ENCODE measurements at places on chromosomes 5 and 9.
A peak's percentile ranks its signal among the peaks of the same experiment; 100 is the strongest.

DNA sequence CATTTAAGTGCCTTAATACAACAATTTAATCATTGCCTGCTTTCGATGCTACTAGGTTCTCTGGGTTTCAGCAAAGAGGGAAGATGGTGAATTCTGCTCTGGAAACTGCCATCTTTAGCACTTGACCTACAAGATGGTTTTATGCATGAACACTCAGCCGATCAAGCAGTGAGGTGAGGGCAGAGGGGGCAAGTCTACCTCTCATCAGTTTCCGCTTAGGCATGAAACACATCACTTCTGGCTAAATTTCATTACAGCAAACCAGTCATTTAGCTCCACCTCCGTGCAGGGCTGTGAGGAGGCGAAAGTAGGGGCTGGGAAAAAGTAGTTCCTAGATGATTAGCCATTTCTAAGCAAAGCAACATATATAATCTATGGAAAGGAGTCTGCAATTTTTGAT is 1018.0 kb downstream of the CDH18 start:
- no peak for DNase-seq

DNA sequence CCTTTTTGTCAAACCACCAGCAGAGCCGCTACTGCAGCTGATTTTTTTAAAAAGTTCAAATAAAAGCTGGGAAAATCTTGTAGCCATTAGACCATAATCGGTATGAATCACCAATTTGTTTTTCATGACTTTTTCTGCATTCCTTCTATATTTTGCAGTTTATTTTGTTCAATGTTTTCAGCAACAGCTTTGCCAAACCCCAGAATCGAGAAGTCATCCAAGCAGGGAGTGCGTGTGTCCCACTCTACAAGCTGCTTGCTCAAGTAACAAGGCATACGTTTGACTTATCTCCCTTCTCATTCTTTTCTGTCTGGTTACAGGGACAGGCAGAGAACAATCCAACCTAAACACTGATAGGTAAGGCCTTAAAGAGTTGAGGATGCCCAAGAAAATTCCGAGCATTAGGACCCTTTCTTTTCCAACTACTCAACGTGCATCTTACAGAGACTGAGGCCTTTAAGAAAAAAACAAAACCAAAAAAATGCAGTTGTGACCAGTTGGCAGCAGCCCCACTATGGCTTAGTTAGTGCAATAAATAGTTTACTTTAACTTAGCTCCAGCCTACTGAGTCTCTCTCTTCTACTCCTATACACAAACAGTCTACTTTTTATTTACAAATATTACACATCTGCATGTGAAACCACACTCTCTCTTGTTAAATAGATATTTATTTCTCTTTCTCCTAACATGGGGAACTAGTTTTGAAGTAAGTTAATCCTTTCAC is 134.7 kb upstream of the SLIT3 start:
- no peak for DNase-seq

DNA sequence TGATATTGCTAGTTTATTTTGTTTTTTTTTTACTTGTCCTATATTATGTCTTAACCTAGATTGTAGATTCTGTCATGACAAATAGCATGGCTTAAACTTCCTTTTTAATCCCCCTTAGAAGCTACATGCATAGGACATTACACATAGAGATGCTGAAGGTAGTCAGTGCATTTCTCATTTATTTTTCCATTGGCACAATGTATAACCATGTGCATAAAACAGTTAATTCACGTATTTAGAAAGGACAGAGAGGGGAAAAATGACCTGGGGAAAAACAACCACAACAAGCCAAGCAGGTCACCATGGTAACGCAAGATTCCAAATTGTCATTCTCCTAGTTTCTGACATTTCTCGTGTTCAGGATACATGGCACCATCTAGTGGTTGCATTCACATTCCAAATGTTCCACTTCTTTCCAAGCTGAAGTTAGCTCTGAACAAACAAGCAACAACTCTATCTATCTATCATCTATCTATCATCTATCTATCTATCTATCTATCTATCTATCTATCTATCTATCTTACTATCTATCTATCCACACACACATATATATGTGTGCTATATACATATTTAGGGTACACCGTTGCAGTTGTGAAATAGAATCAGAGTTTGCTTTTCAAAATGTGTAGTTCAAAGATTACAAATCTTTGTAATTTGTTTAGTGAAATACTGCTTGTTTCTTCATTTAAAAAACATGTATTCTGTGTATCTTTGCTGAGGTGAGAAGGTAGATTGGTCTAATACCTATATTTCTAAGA is 487.2 kb upstream of the ST8SIA4 start:
- peak; percentile 2 for DNase-seq

DNA sequence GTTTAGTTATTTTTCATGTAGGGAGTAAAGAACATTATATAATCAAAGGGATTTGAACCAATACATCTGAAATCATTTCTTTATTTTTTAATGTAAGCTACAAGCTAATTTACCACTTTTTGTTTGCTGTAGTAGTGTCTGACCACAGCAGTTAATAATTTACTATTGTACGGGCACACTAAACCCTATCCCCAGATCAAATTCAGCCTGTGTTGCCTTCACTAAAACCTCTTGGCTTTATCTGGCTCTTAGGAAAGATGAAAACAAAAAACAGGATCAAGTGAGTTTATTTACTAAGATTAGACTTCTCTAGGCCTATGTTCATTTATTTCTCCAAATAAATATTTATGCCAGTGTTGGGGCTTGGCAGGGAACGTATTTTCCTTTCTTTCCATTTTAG is 384.1 kb downstream of the EBF1 start:
- DNase-seq = no peak

DNA sequence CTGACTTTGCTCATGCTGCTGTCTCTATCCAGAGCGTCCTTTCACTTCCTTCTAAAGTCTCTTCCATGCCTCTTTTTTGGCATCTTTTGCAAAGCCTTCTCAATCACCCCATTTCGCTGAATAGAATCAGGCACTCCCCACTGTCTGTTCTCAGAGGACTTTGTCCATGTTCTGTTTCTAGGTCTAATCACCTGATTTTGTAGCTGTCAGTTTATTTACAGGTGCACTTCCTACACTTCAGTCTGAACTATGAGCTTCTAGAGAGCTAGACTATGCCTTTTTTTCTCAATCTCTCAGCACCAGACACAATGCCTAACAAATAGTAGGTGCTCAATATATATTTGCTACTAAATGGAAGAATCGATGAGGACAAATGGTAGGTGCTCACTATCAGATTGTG is 29.9 kb downstream of the TLR4 start:
- DNase-seq = no peak

- no peak for DNase-seq
Measured at GRCh38 chr9:124498040-124498439, 9.2 kb downstream of the NR5A1 start.

DNA sequence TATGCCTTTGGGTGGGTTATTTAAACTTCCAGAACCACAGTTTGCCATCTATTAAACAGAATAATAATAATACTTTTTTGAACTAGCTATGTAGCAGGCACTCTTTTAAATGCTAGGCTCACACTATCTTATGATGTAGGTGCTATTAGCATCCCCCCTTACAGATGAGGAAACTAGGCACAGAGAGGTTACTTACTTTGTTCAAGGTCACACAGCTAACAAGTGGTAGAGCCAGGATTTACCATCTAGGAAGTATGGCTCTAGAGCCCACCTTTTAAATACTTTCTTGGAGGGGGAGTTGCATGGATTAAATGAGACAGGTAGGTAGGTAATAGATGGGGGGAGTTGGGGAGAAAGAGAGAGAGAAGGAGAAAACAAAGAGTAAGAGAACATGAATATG is 95.3 kb upstream of the NR3C1 start:
- DNase-seq = no peak

DNA sequence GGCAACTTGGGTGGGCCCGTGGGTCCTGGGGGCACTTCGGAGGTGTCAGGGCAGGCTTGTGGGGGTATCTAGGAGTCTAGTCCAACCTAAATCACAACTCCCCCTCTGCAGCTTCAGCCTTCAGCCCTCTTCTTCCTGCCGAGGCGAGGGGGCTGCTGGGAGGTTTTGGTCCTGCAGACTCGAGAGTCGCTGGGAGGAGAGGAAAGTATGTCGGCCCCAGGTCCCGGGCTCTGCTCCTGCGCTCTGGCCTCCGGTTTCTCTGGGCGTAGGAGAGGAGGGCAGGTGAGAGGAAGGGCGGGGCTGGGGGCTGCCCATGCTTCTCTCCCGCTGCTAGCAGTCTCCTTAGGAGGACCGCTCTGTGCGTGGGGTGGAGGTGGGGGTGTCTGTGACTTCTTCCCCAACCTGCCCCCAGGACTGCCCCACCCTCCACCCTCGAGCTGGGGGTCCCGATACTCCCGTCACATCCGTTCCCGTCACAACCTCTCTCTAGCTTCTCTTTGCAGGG is 139.8 kb upstream of the COL5A1 start:
- no peak for DNase-seq

GRCh38 chr9:8683496-8683895 is 883.9 kb upstream of the DMAC1 start:
- no peak for DNase-seq

DNA sequence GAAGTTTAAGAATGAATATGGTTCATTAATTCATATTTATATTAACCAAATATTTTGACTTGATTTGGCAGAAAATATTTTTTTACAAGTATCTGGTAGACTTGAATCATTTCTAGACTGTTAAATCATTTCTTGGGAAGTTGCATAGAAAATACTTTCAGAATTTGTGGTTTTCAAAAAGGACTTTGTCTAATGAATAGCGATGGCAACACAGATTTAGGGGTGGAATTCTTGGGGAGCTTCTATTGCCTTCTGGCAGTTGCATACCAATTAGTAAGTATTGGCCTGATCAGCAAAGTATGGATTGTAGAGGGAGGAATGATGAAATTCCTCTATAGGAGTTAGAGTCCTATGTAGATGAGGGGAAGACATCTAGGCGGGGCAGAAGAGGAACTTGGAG is 68.6 kb upstream of the CKMT2 start:
- no peak for DNase-seq

DNA sequence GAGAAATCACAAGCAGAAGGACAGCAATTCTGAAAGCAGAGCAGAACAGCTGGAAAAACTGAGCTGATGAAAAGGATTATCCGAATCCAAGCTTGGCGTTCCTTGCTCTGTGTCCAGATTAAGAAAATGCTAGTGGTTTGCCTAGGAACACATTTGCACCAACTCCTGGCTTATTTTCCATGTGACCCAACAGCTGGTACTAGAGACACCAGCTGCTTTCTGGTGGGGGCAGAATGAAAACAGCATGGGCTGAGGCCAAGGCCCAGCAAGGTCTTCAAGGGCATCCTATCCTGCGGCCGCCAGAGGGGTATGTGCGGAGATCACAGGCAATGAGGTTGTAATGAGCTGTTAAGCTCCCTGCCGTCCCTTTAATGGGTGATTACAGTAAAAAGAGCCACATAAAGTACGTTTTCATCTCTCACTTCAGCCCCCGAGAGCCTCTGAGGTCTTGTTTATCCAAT is 131.5 kb downstream of the DOCK8 start:
- DNase-seq = no peak

GRCh38 chr5:65771266-65771665 is 49.3 kb downstream of the NLN start:
- DNase-seq = no peak

DNA sequence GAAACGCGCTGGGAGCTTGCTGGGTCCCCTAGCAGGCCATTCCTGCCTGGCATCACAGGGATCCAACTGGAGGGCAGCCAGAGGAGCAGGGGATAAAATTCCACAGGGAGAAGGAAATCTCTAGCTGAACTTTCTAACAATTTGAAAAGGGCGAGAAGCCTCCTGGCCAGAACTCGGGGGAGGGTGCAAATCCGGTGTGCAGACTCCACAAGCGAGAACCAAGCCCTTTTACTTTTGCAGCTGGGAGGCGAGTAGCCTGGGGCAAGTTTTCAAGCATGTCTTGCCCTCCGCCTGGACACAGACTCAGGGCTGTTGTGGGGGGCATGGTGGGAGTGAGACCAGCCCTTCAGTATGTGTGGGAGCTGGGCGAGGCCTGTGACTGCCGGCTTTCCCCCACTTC is 14.3 kb upstream of the POU5F2 start:
- DNase-seq = no peak

GRCh38 chr5:175693741-175694140 is 35.9 kb downstream of the HRH2 start:
- no peak for DNase-seq

DNA sequence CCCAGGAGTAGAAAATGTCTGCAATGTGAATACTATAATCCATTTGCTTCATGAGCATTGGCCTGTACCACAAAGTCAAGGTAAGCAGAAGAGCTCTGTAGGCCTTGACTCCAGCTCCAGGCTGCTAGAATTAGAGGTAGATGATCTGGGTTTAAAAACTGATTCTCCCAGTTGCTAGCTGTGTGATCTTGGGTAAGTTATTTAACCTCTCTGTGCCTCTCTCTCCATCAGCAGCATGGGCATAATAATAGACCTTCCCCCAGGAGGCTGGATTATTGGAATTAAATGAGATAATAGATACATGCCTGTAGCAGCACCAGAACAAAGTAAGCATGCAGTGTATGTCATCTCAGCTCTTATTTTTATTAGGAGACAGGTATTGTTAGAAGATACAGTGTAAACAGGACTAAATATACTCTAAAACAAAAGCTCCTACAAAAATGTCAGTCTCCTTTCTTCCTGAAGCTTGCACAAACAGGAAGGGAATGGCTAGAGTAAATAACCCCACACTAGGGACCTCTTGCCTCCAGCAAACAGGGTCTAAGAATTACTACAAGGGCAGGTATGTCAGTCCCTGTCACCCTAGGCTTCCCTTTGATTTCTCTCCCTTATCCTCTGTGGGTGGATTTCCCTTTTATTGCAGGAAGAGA is 57.5 kb downstream of the PSAT1 start:
- DNase-seq = no peak

DNA sequence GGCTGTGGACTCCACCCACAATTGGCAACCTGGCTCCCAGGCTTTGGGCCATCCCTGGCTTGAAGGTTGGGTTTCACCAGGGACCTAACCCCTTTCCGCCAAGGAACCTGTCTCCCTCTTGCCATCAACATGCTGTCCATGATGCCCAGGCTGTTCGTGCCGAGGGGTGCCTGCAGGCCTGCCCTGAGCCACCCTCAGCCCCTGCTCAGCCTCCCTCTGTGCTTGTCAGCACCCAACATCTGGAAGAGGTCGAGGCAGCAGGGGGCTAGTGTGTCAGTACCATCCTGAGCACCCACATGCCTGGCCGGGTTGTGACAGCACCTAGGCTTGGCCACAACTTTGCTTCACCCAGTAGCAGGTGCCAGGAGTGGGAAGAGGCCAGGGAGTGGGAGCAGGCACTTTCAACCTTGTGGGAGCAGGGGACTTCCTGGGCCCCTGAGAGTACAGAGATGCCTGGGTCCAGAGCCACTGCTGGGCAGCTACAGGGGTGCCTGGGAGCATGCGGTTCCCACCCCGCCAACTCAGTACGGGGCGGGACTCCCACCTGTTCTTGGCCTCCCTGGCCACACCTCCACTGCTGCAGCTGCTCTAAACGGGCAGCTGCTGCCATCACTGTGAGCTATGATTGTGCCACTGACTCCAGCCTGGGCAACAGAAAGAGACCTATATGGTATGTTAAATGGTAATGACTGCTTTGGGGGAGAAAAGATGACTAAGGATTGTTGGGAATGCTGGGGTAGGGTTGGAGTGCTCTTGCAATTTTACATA is 6.3 kb downstream of the PDCD1LG2 start:
- no peak for DNase-seq

DNA sequence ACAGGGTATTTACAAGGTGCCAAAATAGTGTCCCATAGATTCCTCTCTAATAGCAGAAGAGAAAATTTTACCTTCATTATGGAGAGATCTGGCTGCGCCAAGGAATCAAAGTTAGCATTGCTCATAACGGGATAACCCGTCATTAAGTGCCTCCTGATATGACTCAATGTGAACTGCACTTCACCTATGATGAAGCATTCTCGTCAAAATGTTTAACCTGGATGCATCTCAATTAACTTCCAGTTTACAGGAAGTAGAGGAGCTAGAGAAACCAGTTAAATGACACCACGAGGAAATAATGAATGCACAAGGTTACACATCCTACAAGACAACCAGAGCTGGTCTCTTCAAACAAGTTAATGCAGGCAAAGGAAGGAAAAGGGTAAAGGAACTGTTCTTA is 17.2 kb downstream of the FBXW11 start:
- no peak for DNase-seq

Data from NCI-H2171 treated with DMSO at 0.1 percent for 48 hours (cell line).